ENCODE measurements at places on chromosomes 4 and X. TPM values are rescaled to one million over a fixed set of nuclear protein-coding genes. Genes with fewer than 3 reads are reported as not detected.

GRCh38 chr4:169201222-169202144 lies 69.3 kb downstream of the SH3RF1 start:
- peak overlapping the region; percentile 86 for H3K27ac ChIP-seq
- H3K27me3 ChIP-seq = no peaks in the 10 kb centered on the region
- H3K36me3 ChIP-seq = no peaks in the 10 kb centered on the region
- DNase-seq = peak; percentile 76
- H3K4me3 ChIP-seq = no peak overlapping the region

DNA sequence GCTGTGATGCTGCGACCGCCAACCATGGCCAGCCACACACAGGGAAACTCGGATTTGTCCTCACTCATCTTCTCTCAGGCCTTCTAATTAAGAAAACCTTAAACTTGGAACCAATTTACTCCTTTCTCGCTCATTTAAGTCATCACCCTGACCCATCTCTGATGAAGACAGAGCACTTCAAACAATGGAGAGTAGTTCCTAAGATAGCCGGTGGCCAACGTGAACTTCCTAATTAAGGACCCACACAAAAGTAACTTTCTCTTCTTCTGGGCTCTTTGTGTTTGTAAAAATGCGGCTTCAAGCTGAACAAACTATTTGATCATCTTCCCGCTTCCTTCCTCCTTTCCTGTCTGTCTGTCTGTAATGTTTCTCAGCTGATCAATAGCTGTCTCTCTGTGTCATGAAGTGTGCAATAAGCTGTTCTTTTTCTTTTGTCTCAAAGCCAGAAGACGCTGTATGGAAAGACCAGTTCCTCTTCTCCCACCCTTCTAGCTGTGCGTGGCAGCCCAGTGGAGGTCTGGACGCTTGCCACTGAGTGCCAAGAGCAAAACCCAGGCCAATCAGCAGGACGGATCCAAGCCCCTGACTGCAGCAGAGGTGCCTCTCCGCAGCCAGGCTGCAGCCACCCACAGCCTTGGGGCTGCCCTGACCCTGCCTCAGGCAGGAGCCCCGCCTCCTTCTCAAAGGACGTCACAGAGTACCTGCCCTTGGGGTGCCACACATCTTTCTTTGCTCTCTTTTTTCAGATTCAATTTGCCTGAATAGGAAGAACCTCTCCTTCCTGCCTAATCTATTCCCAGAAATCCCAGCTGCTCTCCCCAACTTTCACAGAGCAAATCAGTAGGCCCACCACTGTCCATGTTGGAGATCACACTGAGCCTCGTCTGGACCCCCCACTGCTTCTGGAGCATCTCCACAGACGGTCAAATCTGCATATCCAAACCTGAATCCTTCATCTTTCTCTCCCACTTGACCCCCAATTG lies 59.3 kb downstream of the MAML3 start:
- H3K27me3 ChIP-seq = no peaks in the 10 kb centered on the region
- no peak overlapping the region for H3K4me3 ChIP-seq
- H3K27ac ChIP-seq = peak overlapping the region; percentile 100

- peaks cover 41% of the 10 kb centered on the region for H3K4me1 ChIP-seq
- peak overlapping the region; percentile 24 for H3K27ac ChIP-seq
- H3K4me3 ChIP-seq = no peak overlapping the region
- H3K27me3 ChIP-seq = no peaks in the 10 kb centered on the region
- no peaks in the 10 kb centered on the region for H3K36me3 ChIP-seq
Measured at GRCh38 chr4:55251342-55251741, 94.7 kb upstream of the SRD5A3 start.

DNA sequence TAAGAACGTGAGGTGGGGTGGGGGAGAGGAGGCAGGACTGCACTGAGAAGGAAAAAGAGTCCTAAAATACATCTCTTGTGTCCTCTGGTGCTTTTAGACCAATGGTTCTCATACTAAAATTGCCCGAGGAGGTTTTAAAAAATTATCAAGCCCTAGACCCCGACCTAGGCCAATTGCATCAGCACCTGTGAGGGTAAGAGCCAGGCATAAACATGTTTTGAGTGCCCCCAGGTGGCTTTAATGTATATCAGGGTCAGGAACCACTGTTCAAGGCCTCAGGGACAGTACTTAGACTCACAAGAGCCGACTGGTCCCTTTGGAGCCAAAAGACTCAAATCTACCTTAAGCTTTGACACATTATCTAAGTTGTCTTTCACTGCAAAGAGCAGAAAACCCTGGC lies 37.5 kb upstream of the TMEM150C start:
- H3K27me3 ChIP-seq = peaks cover 7% of the 10 kb centered on the region
- no peaks in the 10 kb centered on the region for H3K36me3 ChIP-seq
- no peak overlapping the region for H3K4me3 ChIP-seq
- no peak overlapping the region for H3K27ac ChIP-seq
- DNase-seq = no peak

DNA sequence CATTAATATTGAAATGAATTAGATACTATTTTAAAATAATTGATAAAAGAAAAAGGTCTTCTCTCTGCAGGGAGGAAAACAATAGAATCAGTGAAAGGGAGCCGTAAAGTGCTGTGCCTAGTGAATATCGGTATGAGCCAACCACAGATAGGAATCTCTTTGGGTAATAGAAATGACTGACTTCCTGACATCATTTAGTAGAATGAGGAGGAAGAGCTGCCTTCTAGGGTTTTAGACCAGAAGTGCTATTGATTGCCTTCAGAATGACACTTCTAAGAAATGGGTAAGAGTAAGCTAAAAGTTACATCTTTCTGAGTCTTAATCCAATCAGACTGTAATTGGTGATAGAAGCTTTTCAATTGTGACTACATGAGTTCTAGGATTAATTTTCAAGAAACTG lies 134.0 kb upstream of the MAP9 start:
- no peak overlapping the region for H3K27ac ChIP-seq
- H3K4me3 ChIP-seq = no peak overlapping the region
- peaks cover 5% of the 10 kb centered on the region for H3K4me1 ChIP-seq
- H3K27me3 ChIP-seq = no peaks in the 10 kb centered on the region
- no peaks in the 10 kb centered on the region for H3K36me3 ChIP-seq
- DNase-seq = no peak

LANCL3 gene
- total RNA-seq = 0.83 TPM

- H3K36me3 ChIP-seq = no peaks in the 10 kb centered on the region
- H3K27ac ChIP-seq = no peak overlapping the region
- peaks cover 44% of the 10 kb centered on the region for H3K27me3 ChIP-seq
Measured at GRCh38 chrX:107451731-107452130, 2.3 kb downstream of the FRMPD3 start.

SH2D1A gene
- total RNA-seq = not detected

GRCh38 chrX:141945426-141945825 lies 41.7 kb downstream of the MAGEC1 start:
- no peaks in the 10 kb centered on the region for H3K36me3 ChIP-seq
- DNase-seq = no peak

OTUD6A gene
- not detected for total RNA-seq

- no peak overlapping the region for H3K4me3 ChIP-seq
- no peak for DNase-seq
- H3K36me3 ChIP-seq = no peaks in the 10 kb centered on the region
- no peaks in the 10 kb centered on the region for H3K4me1 ChIP-seq
- no peaks in the 10 kb centered on the region for H3K27me3 ChIP-seq
Measured at GRCh38 chr4:135552131-135552530, 1350.5 kb upstream of the PABPC4L start.

- H3K4me1 ChIP-seq = peaks cover 24% of the 10 kb centered on the region
- H3K27me3 ChIP-seq = no peaks in the 10 kb centered on the region
- peak; percentile 44 for DNase-seq
- peak overlapping the region; percentile 26 for H3K27ac ChIP-seq
Measured at GRCh38 chr4:37682701-37683401, 3.3 kb downstream of the RELL1 start.

GRCh38 chr4:921830-922331 lies 10.2 kb downstream of the GAK start:
- no peaks in the 10 kb centered on the region for H3K4me1 ChIP-seq
- DNase-seq = no peak

DNA sequence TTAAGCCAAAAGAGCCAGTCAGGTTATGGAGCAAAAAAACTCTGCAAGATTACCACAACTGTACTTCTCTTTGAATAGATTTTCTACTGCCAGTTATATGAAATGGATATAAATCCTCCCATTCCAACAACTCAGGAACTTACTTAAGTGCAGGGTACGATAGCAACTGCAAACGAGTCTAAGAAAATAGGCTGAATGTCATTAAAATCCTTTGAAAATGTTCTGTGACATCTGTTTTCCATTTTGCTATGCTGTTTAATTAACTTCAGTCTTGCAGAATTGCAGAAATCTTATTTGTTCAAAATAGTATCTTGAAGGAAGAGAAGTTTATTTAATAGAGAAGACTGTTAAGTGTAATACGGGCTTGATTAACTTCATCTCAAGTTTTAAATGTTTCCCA lies 243.8 kb downstream of the PALLD start:
- H3K4me3 ChIP-seq = no peak overlapping the region
- no peaks in the 10 kb centered on the region for H3K36me3 ChIP-seq
- no peak overlapping the region for H3K27ac ChIP-seq
- no peaks in the 10 kb centered on the region for H3K27me3 ChIP-seq

DNA sequence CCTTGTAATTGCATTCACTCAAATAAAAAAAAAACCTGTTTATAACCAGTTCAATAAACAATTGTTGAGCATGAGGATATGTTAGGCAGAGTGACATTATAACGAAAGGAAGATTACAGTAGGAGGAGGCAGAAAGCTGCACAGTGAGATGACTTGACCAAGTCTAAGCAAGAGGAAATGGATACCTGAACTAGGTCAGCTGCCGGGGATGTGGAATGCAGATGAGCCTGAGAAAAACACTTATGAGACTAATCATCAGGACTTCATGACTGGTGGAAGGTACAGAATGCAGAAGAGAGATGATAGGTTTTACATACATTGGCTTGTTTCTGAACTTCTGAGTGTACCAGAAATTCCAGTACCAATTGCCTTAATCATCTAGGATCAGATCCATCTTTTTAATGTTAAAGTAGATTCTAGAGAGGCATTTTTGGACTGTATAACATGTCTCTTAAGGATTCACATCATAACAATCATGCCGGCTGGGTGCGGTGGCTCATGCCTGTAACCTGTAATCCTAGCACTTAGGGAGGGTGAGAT lies 208.1 kb upstream of the PPP3CA start:
- no peaks in the 10 kb centered on the region for H3K4me1 ChIP-seq
- H3K36me3 ChIP-seq = no peaks in the 10 kb centered on the region
- no peaks in the 10 kb centered on the region for H3K27me3 ChIP-seq
- H3K27ac ChIP-seq = no peak overlapping the region
- no peak overlapping the region for H3K4me3 ChIP-seq
- DNase-seq = no peak

PAGE2B gene
- not detected for total RNA-seq

DNA sequence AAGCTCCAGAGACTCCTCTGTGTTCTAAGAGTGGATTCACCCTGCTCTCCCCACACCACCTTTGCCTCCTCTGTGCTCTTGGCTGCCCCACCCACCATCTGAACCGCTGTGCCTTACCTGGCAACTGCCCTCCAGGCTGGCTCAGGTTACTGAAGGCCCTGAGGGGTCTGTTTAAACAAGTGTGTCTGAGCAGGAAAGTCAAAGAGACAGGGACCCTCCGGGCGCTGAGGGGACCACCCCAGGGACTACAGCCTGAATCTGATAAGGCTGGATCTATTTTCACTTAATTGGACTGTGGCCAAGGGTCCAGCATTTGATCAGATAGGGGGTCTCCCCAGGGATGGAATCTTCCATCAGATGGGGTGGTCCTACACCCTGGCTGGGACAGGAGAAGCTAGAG lies 10.4 kb upstream of the MSX1 start:
- H3K4me3 ChIP-seq = no peak overlapping the region
- no peaks in the 10 kb centered on the region for H3K36me3 ChIP-seq
- H3K4me1 ChIP-seq = peaks cover 4% of the 10 kb centered on the region
- H3K27ac ChIP-seq = no peak overlapping the region
- H3K27me3 ChIP-seq = peaks cover 17% of the 10 kb centered on the region
- no peak for DNase-seq

DNA sequence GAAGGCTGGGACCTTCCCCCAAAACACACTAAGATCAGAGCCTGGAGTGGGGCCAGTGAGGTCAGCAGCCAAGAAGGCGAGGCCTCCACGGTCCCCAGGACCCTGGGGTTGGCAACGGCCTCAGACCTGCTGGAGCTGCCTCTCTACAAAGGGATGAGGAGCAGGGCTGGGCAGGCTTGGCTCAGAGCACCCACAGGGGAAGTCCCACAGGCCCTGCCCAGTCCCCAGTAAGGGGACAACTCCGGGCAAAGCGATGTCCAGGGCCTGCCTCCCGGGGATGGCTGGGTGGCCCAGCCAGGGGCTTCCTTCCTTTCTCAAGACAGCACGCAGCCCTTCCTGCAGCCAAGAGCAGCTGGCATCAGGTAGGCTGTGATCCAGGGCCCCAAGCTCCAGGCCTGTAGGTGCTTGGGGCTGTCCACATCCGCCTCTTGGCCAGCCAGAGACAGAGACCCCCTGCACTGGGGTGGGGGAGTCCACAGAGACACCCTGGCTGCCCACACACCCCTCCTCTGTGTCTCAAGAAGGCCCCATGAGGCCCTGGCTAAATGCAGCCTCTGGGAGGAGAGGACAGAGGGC lies 5.7 kb downstream of the MXD4 start:
- H3K4me3 ChIP-seq = no peak overlapping the region
- H3K27ac ChIP-seq = peak overlapping the region; percentile 15
- H3K27me3 ChIP-seq = no peaks in the 10 kb centered on the region
- H3K36me3 ChIP-seq = peaks cover 2% of the 10 kb centered on the region

DNA sequence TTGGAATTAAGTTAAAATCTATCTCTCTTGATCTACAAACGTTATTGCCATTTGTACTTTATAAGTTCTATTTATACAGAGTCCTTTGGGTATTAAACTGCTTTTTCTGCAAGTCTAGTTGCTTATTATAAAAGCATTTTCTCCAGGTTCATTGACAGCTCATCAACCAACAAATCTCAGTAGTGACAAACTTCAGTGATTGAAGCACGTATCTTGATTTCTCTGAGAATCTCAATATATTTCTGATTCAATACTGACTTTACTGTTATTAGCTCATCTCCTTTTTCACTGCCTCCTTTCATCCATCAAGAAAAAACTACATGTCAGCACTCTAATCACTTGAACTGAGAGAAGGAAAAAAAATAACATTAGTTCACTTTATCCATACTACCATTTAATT lies 630.2 kb downstream of the ARAP2 start:
- no peak overlapping the region for H3K27ac ChIP-seq
- H3K4me3 ChIP-seq = no peak overlapping the region
- DNase-seq = no peak
- no peaks in the 10 kb centered on the region for H3K36me3 ChIP-seq
- no peaks in the 10 kb centered on the region for H3K27me3 ChIP-seq

GRCh38 chrX:21740329-21741274 lies 17.3 kb downstream of the SMPX start:
- no peaks in the 10 kb centered on the region for H3K27me3 ChIP-seq
- no peak overlapping the region for H3K4me3 ChIP-seq
- DNase-seq = no peak
- H3K27ac ChIP-seq = no peak overlapping the region
- no peaks in the 10 kb centered on the region for H3K4me1 ChIP-seq
- H3K36me3 ChIP-seq = no peaks in the 10 kb centered on the region

Data from endothelial cell of umbilical vein (primary cell).